ENCODE measurements at places on chromosomes 6 and 20. TPM values are rescaled to one million over a fixed set of nuclear protein-coding genes. Genes with fewer than 3 reads are reported as not detected.
A peak's percentile ranks its signal among the peaks of the same experiment; 100 is the strongest.

GRCh38 chr6:23137611-23138010 lies 568.2 kb downstream of the HDGFL1 start:
- no peak for DNase-seq

DNA sequence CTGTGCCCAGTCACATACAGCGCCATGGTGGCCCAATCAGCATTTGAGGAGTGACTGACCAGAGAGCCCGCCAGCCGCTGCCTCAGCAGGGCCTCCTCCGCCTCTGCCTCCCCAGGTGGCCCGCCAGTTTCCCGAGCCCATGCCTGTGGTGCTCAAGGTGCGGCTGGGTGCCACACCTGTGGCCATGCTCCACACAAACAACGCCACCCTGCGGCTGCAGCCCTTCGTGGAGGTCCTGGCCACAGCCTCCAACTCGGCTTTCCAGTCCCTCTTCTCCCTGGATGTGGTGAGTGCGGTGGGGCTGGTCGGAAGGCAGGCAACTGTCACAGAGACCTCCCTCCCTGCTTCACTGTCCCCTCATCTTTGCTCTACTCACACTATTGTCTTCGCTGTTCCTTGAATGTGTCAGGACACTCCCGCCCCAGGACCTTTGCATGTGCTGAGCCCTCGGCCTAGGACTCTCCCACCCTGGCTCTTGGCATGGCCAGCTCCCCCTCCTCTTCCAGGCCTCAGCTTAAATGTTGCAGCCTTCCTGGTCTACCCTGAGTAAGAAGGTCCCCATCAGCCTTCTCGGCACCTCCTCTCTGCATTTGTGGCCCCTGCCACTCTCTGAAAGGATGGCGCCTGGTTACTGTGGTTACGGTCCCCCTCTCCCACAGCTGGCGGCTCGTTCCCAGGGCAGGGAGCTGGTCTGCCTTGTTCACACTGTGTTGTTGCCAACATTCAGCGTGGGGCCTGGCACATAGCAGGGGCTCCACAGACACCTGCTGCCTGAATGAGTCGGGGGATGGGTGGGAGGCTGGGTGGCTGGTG lies 11.8 kb upstream of the BPIFB6 start:
- DNase-seq, result no peak

- no peak for DNase-seq
Observed at GRCh38 chr20:24016607-24017457, 28.3 kb upstream of the GGTLC1 start.

GRCh38 chr6:127019828-127020227 lies 98.6 kb upstream of the RSPO3 start:
- DNase-seq, result no peak

- no peak for DNase-seq
Observed at GRCh38 chr6:106772270-106773142, 143.1 kb downstream of the QRSL1 start.

- DNase-seq, result no peak
Observed at GRCh38 chr6:71533939-71534379, 245.3 kb downstream of the OGFRL1 start.

DNA sequence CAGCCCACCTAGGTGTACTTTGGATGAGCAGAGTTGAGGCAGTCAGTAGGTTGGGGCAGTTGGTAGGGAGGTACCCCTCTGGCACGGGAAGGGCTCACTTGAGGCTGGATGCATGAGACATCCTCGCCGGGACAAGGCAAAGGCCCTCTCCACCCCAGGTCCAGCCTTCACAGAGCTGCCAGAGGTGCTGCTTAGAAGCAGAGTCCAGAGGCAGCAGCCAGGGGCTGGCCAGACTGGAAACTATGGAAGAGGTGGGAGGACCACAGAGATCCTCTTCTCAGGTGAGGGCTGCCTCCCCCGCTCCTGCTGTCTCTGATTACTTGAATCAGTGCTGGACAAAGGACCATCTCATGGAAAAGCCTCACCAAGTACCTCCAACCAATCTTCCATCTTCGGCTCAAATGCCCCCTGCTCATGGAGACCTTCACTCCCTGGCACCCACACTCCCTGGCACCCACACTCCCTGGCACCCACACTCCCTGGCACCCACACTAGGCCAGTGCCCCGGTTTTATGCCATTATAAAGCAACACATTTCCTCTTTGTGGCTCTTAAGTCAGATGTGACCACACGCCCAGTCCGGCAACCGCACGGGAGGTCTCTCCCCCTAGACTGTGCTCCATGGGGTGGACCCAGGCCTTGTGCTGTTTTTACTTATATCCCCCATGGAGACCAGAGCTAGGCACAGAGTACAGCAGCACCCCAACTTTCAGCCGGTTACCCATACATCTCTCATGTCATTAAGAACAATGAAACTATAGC lies 100.1 kb downstream of the YTHDF1 start:
- no peak for DNase-seq

DNA sequence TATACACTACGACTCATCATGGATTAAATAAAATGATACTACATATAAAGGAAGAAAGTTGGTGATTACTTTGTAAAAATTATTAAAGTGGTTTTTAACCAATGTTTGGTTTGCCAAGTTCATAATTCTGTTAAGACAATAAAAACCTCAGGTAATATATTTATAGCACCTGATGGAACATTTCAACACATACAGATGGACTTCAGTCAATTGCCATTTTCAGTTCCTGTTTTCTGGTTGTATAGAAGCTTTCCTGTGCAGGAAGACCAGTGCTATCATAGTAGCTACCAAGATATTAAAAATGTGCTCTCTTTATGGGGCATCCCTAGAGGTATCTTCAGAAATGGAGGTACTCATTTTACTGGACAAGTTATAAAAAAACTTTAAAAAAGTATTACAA lies 1686.4 kb downstream of the GRIK2 start:
- no peak for DNase-seq

- no peak for DNase-seq
Observed at GRCh38 chr20:39825950-39826349, 863.1 kb downstream of the MAFB start.

- peak; percentile 4 for DNase-seq
Observed at GRCh38 chr6:85771925-85772430, 129.3 kb upstream of the SYNCRIP start.

DNA sequence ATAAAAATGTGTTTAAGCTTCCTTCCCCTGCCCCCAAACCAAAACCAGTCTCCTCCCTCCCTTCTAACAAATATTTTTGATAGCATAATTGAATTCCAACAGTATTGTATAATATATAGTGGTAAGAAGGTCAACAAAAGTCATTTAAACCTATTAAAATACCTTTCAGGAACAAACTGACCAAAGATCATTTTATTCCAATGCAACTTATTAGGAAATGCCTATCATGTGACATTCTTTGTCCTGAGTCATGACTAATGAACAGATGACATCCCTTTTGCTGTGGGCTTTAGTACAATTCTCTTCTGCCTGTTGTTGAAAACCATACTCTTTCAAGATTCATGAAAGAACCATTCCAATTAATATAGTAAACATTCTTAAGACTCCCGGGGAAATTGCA lies 51.5 kb upstream of the TRAF3IP2 start:
- no peak for DNase-seq

- DNase-seq, result no peak
Observed at GRCh38 chr20:33026072-33026778, 5.2 kb upstream of the BPIFB6 start.

DNA sequence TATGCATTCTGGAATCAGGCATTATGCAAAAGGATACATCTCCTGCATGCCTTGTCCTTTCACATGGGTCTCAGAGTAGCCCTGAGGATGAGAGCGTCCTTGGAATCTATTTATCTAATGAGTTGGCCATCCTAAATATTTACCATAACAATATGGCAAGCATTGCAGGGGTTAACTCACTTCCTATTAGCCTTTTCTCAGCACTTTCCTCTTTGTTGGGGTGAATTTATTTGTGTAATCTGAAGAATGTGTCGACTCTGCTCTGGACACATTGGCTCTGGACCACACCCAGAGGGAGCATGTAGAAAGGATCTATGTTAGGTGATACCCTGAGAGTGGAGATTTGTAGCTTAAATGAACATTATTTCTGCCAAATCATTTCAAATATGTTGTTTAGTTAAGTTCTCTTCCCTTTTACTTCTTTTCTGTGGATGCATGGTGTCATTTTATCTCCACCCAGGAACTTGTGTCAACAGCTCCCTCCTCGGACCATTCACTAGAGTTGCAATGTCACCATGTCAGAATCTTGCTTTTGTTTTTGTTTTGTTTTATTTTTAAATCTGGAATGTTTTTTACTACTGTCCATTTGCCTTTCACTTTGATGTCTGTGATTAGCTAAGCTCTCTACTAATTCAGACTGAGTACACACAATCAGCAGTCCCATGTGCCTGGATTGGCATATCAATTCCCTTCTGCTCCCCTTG lies 757.0 kb upstream of the MMS22L start:
- peak; percentile 47 for DNase-seq

- DNase-seq, result no peak
Observed at GRCh38 chr20:37265152-37265551, 3.5 kb upstream of the GHRH start.

GRCh38 chr6:45668705-45669104 lies 291.0 kb upstream of the SUPT3H start:
- DNase-seq, result no peak

- DNase-seq, result no peak
Observed at GRCh38 chr6:152098683-152099082, 291.2 kb downstream of the ESR1 start.

DNA sequence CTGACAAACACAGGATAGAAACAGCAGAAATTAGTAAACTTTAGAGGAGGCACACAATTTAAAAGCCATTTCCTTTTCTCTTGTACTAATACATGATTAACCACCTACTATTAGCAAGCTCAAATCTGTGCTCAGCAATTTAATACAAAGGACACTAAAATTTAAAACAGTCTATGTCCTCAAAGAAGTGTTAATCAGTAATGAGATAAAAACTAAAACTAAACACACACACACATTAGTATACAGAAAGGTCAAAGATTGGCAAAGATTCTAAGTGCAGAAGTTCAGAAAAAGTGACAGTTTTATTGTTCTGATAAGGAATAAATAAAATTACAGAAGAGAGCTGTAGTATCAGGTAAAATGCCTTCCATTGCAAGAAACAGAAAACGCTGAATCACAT lies 73.9 kb upstream of the RUNX2 start:
- no peak for DNase-seq

- no peak for DNase-seq
Observed at GRCh38 chr6:24887545-24888140, 48.1 kb downstream of the RIPOR2 start.

RTN4IP1 gene
- 11.8 TPM for total RNA-seq

TINAG gene
- total RNA-seq, result not detected

TSBP1 gene
- total RNA-seq, result not detected

PI3 gene
- total RNA-seq, result not detected

CST2 gene
- total RNA-seq, result not detected
